ENCODE measurements at places on chromosomes 6 and 20. TPM values are rescaled to one million over a fixed set of nuclear protein-coding genes. Genes with fewer than 3 reads are reported as not detected.

Gene RSPO4
- total RNA-seq: not detected

GRCh38 chr6:98924647-98925046 is 23.1 kb downstream of the FBXL4 start:
- H3K36me3 ChIP-seq: peaks cover 3% of the 10 kb centered on the region
- DNase-seq: peak; percentile 24
- H3K4me3 ChIP-seq: no peak overlapping the region
- H3K27me3 ChIP-seq: no peaks in the 10 kb centered on the region

Gene RHAG
- 0.35 TPM for total RNA-seq

Gene CFAP61
- 0.71 TPM for total RNA-seq

- DNase-seq: no peak
- H3K4me3 ChIP-seq: no peak overlapping the region
Measured at GRCh38 chr20:34082232-34082887, 29.7 kb downstream of the EIF2S2 start.

- no peak overlapping the region for H3K4me3 ChIP-seq
- peak; percentile 13 for DNase-seq
- H3K36me3 ChIP-seq: no peaks in the 10 kb centered on the region
Measured at GRCh38 chr6:104995989-104996617, 39.2 kb downstream of the LIN28B start.

- peak overlapping the region; percentile 90 for H3K27ac ChIP-seq
- peaks cover 6% of the 10 kb centered on the region for H3K36me3 ChIP-seq
- peaks cover 15% of the 10 kb centered on the region for H3K4me1 ChIP-seq
- DNase-seq: no peak
Measured at GRCh38 chr6:52423448-52423847, 3.3 kb downstream of the EFHC1 start.

- no peak overlapping the region for H3K27ac ChIP-seq
- peak; percentile 60 for DNase-seq
- H3K4me3 ChIP-seq: no peak overlapping the region
- no peaks in the 10 kb centered on the region for H3K27me3 ChIP-seq
Measured at GRCh38 chr6:46521464-46521971, 30.3 kb upstream of the RCAN2 start.

GRCh38 chr6:154138793-154139192 is 99.8 kb downstream of the OPRM1 start:
- H3K4me1 ChIP-seq: no peaks in the 10 kb centered on the region
- H3K27ac ChIP-seq: no peak overlapping the region

Gene ZNF512B
- 15.5 TPM for total RNA-seq

Gene FYN
- total RNA-seq: 97.1 TPM

- DNase-seq: peak; percentile 19
- H3K4me3 ChIP-seq: no peak overlapping the region
- H3K36me3 ChIP-seq: no peaks in the 10 kb centered on the region
- H3K27ac ChIP-seq: no peak overlapping the region
Measured at GRCh38 chr6:20340068-20340848, 61.4 kb upstream of the E2F3 start.

DNA sequence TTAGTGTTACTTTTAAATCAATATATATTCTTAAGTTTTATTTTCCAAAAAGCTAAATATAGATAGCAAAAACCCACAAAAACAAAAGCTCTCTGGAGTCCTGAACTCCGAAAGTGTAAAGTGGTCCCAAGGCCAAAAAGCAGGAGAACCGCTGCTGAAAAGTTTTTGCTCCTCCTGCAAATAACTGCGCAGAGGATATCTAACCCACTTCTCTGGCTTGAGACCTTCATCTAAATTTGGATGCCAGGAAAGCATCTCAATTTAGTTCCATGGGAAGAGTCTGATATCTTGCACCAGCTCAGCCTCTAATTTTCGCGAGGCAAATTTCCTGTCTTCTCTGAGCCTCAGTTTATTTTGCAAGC is 523 bp downstream of the MRPS10 start:
- DNase-seq: peak; percentile 23
- peak overlapping the region; percentile 77 for H3K27ac ChIP-seq
- no peaks in the 10 kb centered on the region for H3K27me3 ChIP-seq
- H3K36me3 ChIP-seq: peaks cover 13% of the 10 kb centered on the region
- peak overlapping the region; percentile 70 for H3K4me3 ChIP-seq

DNA sequence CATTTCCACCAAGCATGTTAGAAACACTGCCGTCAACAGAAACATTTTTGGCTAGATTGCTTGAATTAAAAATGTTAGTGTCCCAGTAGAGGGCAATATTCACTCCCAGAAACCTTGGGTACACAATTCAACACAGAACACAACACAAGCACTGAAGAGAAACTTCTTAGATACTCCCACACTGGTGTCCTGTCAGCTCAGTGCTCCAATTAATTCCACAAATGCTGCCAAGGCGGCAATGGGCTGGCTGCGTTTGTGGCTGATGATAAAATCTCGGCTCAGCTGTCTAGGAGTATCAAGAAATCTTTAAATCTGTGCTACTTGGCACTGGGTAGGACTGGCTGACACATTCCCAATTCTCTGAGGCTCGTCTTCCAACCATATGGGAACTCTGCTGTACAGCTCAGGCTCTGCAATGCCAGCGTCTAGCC is 39.3 kb downstream of the BEND3 start:
- no peak overlapping the region for H3K27ac ChIP-seq
- no peaks in the 10 kb centered on the region for H3K27me3 ChIP-seq
- H3K36me3 ChIP-seq: peaks cover under 1% of the 10 kb centered on the region
- peak; percentile 83 for DNase-seq

GRCh38 chr6:98880486-98880885 is 46.1 kb downstream of the POU3F2 start:
- no peak overlapping the region for H3K4me3 ChIP-seq
- DNase-seq: no peak
- H3K4me1 ChIP-seq: no peaks in the 10 kb centered on the region
- H3K27ac ChIP-seq: no peak overlapping the region

- peak; percentile 74 for DNase-seq
- no peaks in the 10 kb centered on the region for H3K27me3 ChIP-seq
- H3K4me1 ChIP-seq: no peaks in the 10 kb centered on the region
Measured at GRCh38 chr6:146770965-146771735, 172.4 kb downstream of the ADGB start.

GRCh38 chr6:31081872-31082271 is 30.5 kb downstream of the C6orf15 start:
- H3K36me3 ChIP-seq: no peaks in the 10 kb centered on the region
- DNase-seq: no peak

DNA sequence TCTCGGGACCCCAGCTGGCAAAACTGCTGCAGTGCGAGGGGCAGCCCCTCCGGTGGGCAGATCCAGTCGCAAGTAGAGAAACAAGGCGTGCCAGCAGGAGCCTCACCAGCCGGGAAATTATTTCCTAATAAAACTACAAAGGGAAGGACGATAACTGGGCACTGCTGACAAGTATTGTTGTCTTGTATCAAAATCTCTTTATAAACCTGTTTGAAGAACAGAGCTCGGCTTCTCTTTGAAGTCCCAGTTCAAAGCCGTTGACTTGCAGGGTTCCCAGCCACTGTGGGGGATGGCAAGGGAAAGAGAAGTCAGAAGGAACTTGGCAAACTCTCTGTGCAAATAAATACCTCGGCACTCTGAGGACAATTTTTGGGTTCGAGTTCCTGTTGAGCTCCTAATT is 504.5 kb downstream of the CD83 start:
- no peak overlapping the region for H3K27ac ChIP-seq
- no peak for DNase-seq

- no peaks in the 10 kb centered on the region for H3K27me3 ChIP-seq
- H3K4me1 ChIP-seq: peaks cover 7% of the 10 kb centered on the region
- DNase-seq: no peak
- peaks cover 2% of the 10 kb centered on the region for H3K36me3 ChIP-seq
- H3K4me3 ChIP-seq: no peak overlapping the region
Measured at GRCh38 chr6:89353702-89354392, 1.3 kb upstream of the UBE2J1 start.

DNA sequence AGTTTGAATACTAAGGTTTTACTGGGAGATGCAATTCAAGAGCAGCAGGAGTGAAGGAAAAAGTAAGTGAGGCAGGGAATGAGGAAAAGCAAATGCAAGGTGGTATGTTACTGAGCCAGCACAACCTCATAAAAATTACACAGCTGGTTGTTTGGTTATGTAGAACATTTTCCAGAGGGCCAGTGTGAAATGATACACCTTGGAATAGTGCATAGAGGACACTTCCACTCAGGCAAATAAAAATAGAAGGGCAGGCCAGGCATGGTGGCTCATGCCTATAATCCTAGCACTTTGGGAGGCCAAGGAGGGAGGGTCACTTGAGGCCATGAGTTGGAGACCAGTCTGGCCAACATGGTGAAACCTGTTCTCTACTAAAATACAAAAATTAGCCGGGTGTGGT is 43.4 kb upstream of the POPDC3 start:
- no peak overlapping the region for H3K4me3 ChIP-seq
- no peaks in the 10 kb centered on the region for H3K36me3 ChIP-seq
- H3K27me3 ChIP-seq: no peaks in the 10 kb centered on the region
- no peak for DNase-seq
- H3K27ac ChIP-seq: no peak overlapping the region
- peaks cover 5% of the 10 kb centered on the region for H3K4me1 ChIP-seq

Gene TRMT6
- 7.6 TPM for total RNA-seq

Gene C6orf58
- 0.09 TPM for total RNA-seq

Gene ZFP57
- not detected for total RNA-seq

- no peak overlapping the region for H3K27ac ChIP-seq
- H3K4me1 ChIP-seq: no peaks in the 10 kb centered on the region
- H3K27me3 ChIP-seq: no peaks in the 10 kb centered on the region
- peak; percentile 39 for DNase-seq
Measured at GRCh38 chr6:52063584-52064344, 23.6 kb downstream of the PKHD1 start.

- no peak overlapping the region for H3K27ac ChIP-seq
- no peak for DNase-seq
- no peaks in the 10 kb centered on the region for H3K27me3 ChIP-seq
- H3K36me3 ChIP-seq: no peaks in the 10 kb centered on the region
- H3K4me3 ChIP-seq: no peak overlapping the region
- peaks cover 15% of the 10 kb centered on the region for H3K4me1 ChIP-seq
Measured at GRCh38 chr6:43805699-43806042, 35.7 kb downstream of the VEGFA start.

Gene CLDN20
- total RNA-seq: not detected

GRCh38 chr20:43961541-43962471 is 47.2 kb downstream of the TOX2 start:
- no peak overlapping the region for H3K27ac ChIP-seq
- H3K36me3 ChIP-seq: no peaks in the 10 kb centered on the region
- no peak overlapping the region for H3K4me3 ChIP-seq
- peaks cover 3% of the 10 kb centered on the region for H3K27me3 ChIP-seq
- DNase-seq: no peak

DNA sequence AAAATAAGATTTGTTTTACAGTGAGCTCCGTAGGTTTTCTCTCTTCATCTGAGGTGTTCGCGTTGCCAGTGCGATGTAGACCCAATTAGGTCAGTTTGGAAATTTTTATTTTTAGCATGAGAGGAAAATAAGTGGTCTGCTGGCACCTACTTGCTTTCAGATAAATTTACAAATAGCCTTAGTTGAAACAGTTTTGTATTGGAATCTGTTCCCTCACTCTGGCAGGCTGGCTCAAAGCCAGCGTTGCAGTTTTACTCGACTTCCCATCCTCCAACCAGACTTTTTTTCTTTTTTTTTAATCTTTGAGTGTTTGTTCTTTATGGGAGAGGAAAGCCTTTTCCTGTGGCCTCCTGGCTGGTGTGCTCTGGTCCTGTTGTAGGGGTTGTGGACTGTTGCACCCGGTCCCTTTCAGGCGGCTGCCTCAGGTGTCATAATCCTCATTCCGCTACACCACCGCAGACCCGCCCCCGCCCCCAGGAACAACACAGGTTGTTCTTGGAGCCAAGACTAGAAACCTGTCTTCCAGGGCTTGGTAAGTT is 46.7 kb downstream of the TIAM2 start:
- no peaks in the 10 kb centered on the region for H3K27me3 ChIP-seq
- peak; percentile 71 for DNase-seq
- H3K36me3 ChIP-seq: no peaks in the 10 kb centered on the region
- peak overlapping the region; percentile 45 for H3K27ac ChIP-seq
- H3K4me3 ChIP-seq: no peak overlapping the region

- no peaks in the 10 kb centered on the region for H3K4me1 ChIP-seq
- peaks cover 2% of the 10 kb centered on the region for H3K36me3 ChIP-seq
- H3K27ac ChIP-seq: no peak overlapping the region
- no peak overlapping the region for H3K4me3 ChIP-seq
- no peak for DNase-seq
Measured at GRCh38 chr6:24430086-24430485, 27.4 kb downstream of the MRS2 start.

GRCh38 chr6:158663625-158664165 is 13.8 kb downstream of the SYTL3 start:
- peak overlapping the region; percentile 82 for H3K27ac ChIP-seq
- peaks cover 21% of the 10 kb centered on the region for H3K4me1 ChIP-seq
- H3K4me3 ChIP-seq: peak overlapping the region; percentile 35
- peaks cover 5% of the 10 kb centered on the region for H3K27me3 ChIP-seq

GRCh38 chr20:62211769-62212288 is 8.2 kb downstream of the HRH3 start:
- no peak overlapping the region for H3K27ac ChIP-seq
- H3K4me1 ChIP-seq: peaks cover 3% of the 10 kb centered on the region
- no peak overlapping the region for H3K4me3 ChIP-seq
- H3K27me3 ChIP-seq: peaks cover 63% of the 10 kb centered on the region

DNA sequence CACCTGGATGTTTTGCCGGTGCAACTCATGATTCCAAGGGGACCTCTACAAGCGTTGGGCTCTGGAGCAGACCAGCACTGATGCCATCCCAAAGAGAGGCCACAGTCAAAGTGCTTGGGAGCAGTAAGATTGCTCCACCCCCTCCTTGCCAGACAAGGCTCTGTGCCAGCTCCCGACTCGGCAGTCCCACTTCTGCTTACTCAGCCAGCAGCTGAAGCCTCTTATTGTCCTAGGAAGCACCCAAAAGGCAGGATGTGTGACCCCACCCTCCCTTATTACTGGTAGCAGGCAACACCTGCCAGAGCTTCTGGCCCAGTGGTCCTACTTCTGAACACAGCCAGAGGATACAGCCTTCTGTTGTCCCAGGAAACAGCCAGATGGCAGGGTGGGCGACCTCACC is 614.2 kb downstream of the TENT5A start:
- no peak overlapping the region for H3K4me3 ChIP-seq
- H3K27me3 ChIP-seq: no peaks in the 10 kb centered on the region
- no peak for DNase-seq
- no peaks in the 10 kb centered on the region for H3K4me1 ChIP-seq

- H3K36me3 ChIP-seq: no peaks in the 10 kb centered on the region
- no peak for DNase-seq
- H3K4me1 ChIP-seq: no peaks in the 10 kb centered on the region
- no peak overlapping the region for H3K27ac ChIP-seq
Measured at GRCh38 chr20:36359668-36360406, 53.7 kb downstream of the DLGAP4 start.

Gene SRSF12
- 2.8 TPM for total RNA-seq

Gene CEBPB
- 7.3 TPM for total RNA-seq

DNA sequence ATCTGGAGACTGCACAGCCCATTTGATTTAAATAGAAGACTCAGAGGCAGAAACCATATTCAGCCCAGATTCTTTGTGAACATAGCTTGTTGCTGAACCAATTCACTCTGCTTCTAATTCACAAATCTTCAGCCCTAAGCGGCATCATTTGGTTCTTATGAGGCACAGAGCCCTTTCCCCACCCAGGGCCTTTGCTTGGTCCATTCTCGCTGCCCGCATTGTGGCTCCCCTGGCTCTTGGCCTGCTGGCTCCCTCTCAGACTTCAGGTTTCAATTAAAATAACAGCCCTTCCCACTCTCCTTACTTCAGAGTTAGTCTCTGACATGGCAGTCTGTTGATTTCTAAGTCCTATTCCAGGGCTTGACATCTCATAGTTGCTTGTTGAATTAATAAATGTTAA is 9.4 kb upstream of the TMEM14A start:
- no peaks in the 10 kb centered on the region for H3K27me3 ChIP-seq
- H3K4me3 ChIP-seq: no peak overlapping the region
- no peak overlapping the region for H3K27ac ChIP-seq
- DNase-seq: no peak
- no peaks in the 10 kb centered on the region for H3K36me3 ChIP-seq
